ENCODE measurements at places on chromosomes 11 and 22. TPM values are rescaled to one million over a fixed set of nuclear protein-coding genes. Genes with fewer than 3 reads are reported as not detected.
A peak's percentile ranks its signal among the peaks of the same experiment; 100 is the strongest.

GRCh38 chr11:117449111-117449693 lies 121.5 kb downstream of the CEP164 start:
- DNase-seq = no peak

Gene TRIM68
- total RNA-seq = 7.4 TPM

GRCh38 chr11:11841116-11841722 lies 553 bp upstream of the USP47 start:
- DNase-seq = no peak

DNA sequence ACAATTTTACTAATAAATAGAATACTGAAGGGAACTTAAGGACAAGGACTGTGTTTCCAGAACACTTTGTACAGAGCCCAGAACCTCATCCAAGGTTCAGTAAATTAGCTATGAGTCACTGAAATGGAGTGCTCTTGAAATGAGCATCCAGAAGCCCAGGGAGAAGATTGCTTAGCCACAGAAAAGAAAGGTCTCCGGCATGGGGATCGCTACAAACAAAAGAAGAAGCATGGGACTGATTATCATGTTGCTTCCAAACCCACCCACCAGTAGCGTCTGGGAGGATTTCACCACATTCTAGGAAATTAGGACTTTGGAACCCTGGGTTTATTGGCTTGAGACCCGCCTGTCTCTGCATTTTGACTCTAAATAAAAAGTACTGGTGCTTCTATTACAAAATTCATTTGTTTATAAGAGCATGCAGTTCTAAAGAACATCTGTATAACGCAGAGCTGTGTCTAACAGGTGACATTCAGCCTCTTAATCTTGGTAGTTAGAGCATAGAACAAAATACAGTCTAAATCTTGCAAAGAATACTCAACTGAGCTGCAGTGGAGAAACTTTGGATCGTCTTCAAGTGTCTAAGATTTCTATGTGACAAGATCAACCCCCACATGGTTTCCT lies 35.9 kb upstream of the SESN3 start:
- DNase-seq = no peak

DNA sequence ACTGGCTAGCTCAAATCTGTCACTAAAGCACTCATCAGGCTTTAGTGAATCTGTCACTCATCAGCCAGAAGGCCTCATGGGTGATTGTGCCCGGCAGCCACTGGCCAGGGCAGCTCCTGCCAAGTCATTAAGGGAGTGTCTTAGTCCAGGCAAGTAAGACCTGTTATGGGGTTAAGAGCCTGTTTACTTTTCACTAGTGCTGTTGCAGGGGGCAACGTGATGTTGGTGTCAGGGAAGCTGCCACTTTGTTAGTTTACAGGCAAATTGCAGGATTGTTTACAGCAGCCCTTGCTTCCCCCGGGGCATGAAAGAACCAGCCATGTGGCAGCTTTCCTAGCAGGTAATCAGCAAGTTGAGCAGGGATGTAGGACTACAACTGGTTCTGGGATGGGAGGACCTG lies 155.6 kb upstream of the NCAM1 start:
- DNase-seq = no peak

DNA sequence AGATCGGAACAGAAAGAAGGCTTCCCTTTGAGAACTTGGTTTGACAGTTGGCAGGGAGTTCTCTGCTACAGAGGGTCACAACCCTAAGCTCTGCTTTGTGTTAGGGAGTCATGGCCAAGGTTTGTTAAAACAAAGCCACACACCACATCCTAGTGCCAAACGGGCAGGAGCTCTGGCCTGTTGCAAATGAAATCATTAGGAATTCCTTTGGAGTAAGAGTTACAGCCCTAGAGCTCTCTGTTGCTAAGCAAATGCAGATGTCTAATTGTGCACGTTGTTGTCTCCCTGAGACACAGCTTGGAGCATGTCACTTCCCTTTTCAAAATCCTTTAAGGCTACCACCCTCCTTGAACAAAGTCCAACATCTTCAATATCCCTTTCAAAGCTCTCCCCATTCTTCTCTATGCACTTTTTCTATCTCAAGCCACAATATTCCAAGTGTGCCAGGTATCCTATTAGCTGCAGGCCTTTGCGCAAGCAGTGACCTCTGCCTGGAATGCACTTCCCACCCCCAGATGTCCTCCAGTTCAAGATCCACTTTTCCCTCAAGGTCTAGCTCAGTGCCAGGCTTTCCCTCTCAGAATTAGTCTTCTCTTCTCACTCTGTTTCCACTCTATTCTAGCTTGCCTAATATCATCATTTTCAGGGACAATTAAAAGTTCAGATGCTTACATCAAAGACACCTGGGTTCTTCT lies 253.7 kb upstream of the POU2AF2 start:
- DNase-seq = no peak

DNA sequence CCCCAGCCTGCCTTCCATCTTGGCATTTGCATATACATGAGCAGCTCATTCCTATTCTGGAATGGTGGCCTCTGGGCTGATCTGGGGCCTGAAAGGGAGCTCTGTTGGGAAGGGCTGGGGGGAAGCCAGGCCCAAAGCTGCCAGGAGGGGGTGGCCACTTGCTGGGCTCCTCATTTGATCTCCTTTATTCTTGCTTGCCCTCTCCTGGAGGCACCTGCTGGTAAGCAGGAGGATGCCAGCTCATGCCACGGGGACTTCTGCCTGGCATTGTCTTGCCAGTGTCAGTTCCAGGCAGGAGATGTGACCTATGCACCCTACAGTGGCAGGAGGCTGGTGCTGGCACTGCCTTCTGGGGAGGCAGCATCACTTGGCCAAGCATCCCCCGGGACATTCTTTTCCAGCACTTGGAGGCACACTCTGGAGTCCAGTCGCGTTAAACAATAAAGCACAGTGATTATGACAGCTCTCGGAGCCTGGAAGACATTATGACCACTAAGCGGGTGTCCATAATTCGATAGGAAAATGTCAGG lies 128.3 kb downstream of the NTM start:
- DNase-seq = no peak

DNA sequence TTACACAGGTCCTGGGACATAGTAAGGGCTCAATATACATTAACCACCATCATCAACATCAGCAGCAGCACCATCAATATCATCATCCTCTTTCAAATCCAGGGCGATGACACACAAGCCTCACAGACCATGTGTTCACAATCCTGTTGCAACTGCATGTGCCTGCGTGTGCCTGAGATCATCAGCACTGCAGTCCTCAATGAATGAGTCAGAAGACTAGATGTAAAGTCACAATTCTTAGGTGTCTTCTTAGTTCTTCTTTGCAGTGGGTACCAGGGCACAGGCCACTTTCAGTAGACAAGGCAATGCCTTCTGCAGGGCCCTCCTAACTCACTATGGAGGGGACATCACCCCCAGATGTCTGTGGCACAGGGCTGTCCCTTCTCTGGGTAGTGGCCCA lies 111.1 kb downstream of the MYO18B start:
- DNase-seq = no peak

GRCh38 chr22:21712751-21713427 lies 22.7 kb downstream of the YPEL1 start:
- peak; percentile 84 for DNase-seq

Gene ANO1
- not detected for total RNA-seq

Gene SYNGR1
- 0.39 TPM for total RNA-seq

- DNase-seq = no peak
Observed at GRCh38 chr11:12117611-12118010, 7.2 kb downstream of the MICAL2 start.

GRCh38 chr11:119187123-119187892 lies 2.0 kb downstream of the NHERF4 start:
- no peak for DNase-seq

Gene RAB38
- total RNA-seq = 2.4 TPM

- DNase-seq = no peak
Observed at GRCh38 chr22:36536717-36537116, 7.8 kb upstream of the EIF3D start.

DNA sequence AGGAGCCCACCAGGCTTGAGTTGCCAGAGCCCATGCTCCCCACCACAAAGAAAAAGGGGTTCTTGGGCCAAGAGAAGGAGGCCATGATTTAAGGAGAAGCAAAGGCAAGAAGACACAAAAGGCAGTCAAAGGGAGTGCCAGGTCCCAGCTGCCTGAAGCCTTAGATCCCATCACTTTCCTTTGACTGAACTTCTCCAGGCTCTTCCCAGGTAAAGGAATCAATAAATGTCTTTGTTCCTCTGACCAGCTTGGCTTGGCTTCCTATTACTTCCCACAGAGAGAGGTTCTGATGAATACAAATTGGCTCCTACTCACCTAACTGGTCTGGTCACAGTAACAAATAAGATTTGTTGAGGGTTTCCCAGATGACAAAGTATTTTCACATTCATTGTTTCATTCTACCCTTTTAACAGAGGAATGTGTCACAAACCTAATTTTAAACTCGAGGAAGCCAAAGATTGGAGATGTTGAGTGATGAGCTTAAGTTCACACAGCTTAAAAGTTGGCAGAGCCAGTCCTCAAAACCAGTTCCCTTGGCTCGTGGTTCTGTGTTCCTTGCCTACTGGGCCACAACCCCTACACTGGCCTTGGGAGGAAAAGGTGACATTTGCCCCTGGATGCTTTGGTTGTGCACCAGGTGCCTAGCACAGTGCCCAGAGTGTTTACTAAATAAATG lies 96.4 kb upstream of the SESN3 start:
- no peak for DNase-seq

- no peak for DNase-seq
Observed at GRCh38 chr22:19988965-19989724, 27.5 kb downstream of the ARVCF start.

DNA sequence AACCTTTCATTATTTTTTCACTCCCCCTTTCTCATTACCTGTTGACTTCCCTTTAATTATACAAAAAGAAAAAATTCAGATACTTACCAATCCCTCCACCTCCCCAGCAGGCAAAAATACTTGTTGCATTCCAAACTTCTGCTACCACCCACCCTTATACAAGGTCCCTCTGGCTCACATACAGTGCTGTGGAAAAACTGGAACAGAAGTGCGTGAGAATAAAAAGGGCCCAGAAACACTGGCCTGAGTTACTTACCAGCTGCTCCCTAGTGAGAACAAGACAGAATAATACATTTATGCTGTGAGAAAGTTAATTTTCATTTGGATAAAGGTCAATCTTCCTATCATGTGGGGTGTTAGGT lies 46.9 kb upstream of the RAPSN start:
- no peak for DNase-seq

DNA sequence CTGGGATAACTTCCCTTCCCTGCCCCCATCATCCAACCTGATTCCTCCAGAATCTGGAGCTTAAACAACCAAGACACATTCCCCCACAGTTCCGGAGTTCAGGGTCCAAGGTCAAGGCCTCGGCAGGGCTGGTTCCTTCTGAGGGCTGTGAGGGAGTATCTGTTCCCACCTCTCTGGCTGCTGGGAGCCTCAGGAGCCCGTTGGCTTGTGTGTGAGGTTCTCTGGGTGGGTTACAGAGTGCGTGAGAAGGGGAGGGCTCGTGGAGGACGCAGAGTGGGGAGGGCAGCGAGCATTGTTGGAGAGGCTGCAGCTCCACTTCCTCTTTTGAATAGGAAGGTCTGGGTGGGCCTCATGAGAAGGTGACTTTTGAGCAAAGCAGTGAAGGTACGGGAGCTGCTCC lies 8.5 kb downstream of the SERHL2 start:
- no peak for DNase-seq

- DNase-seq = no peak
Observed at GRCh38 chr11:75474240-75474639, 41.2 kb upstream of the KLHL35 start.

GRCh38 chr11:116953530-116954285 lies 116.3 kb upstream of the APOA1 start:
- no peak for DNase-seq

GRCh38 chr22:25368271-25368670 lies 148.8 kb downstream of the CRYBB2 start:
- DNase-seq = peak; percentile 66

Gene CLTCL1
- 3.5 TPM for total RNA-seq

Gene E2F8
- 0.76 TPM for total RNA-seq

Gene DLG2
- total RNA-seq = 0.13 TPM

Gene CHRNA10
- 0.13 TPM for total RNA-seq

- DNase-seq = no peak
Observed at GRCh38 chr22:46084943-46085827, 65.1 kb upstream of the PPARA start.

Gene SSH3
- total RNA-seq = 7.2 TPM

Gene TUBA8
- 0.63 TPM for total RNA-seq

Gene KIRREL3
- not detected for total RNA-seq

DNA sequence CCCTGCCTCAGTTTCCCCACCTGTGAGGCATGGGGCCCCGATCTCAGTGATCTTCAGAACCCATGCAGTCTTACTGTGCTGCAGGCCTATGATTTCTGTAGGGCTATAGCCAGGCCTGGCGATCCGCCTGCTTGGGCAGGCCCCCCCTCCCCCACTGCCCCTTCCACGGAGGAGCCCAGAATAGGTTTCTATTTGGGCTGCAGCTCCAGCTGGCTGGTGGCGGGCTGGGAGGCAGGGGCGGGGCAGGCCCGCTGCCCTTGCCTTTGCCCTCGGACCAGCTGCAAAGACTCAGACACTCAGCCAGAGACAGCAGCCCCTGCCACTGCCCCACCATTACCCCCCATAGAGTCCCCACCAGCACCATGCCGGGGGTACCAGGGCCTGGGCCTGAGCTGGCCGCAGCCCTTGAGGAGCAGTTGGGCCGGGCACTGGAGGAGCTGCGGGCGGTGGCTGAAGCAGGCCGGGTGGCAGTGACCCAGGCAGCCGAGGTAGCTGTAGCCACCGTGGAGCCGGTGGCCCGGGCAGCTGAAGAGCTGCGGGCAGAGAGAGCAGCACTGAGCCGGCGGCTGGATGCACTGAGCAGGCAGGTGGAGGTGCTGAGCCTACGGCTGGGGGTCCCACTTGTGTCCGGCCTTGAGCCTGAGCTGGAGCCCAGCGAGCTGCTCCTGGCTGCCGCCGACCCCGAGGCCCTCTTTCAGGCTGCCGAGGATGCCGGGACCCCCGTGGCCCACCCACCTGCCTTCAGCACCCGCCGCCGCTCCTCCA lies 12.2 kb downstream of the SMTN start:
- DNase-seq = no peak

- DNase-seq = no peak
Observed at GRCh38 chr11:110711776-110712658, at the start of gene ARHGAP20. Gene ARHGAP20 (minus strand): TSS chr11:110712437. CDS start chr11:110712231, 206 bp downstream.

Gene HTR3A
- not detected for total RNA-seq

DNA sequence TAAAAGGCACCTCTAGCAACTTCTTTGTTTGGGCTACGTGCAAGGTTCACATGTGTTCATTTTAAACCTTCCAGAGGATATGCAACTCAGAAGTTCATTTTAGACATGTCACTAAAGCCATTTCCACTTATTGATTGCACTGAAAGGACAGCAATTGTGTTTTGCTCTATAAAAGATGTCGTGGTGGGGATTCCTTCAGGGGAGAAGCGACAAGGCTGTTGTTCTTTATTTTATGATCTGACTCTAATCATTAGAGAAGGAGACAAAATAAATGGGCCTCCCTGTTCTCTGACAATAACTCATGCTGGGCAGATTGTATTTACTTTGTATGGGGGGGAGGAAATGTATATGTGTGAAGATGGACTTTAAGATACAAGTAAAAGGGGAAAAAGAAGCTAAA lies 370.1 kb upstream of the ARHGAP42 start:
- DNase-seq = no peak

Measured in dermis microvascular lymphatic vessel endothelial cell (primary cell).